ENCODE measurements at places on chromosomes 2 and 18. TPM values are rescaled to one million over a fixed set of nuclear protein-coding genes. Genes with fewer than 3 reads are reported as not detected.
A peak's percentile ranks its signal among the peaks of the same experiment; 100 is the strongest.

DNA sequence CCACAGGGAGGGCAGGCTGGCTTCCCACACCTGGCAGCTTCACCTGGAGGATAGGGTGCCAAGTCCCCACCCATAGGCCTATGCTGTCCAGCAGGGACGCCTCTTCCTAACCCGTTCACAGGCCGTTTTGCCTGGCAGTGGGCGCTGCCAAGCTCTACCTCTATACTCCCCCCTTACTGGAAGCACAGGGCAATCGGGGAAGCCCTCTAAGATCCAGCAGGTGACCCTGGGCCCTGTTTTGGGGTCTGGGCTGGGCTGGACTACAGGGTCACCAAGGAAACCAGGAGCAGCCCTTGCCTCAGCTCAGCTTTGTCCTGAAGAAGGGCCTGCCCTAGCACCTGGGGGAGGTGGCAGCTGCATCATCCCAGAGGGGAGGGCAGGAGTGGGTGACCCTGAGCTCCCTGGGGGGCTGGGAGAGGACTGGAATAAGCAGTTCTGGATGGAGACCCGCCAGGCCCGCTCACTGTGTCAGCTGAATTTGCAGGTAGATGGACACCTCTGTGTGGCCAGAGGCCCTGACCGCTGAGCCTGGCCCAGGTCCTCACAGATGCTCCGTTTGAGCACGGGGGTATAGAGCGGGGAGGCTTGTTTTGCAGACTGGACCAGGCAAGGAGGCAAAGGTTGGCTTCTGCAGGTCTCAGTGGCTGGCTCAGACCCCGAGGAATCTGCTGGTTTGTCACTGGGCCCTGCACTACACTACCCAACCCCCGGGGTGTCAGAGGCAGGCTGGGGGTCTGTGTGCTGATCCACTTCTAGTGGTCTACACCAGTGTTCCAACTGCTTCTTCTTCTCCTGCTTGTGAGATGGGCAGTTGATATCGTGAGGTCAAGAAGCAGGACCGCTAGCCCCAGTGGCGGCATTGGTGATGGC, 163.1 kb downstream of the ASB1 start:
- H3K36me3 ChIP-seq = no peaks in the 10 kb centered on the region
- no peak for DNase-seq
- H3K27me3 ChIP-seq = no peaks in the 10 kb centered on the region
- no peaks in the 10 kb centered on the region for H3K4me1 ChIP-seq
- H3K27ac ChIP-seq = no peak overlapping the region

GRCh38 chr18:390741-391478, 109.6 kb downstream of the COLEC12 start:
- peaks cover 32% of the 10 kb centered on the region for H3K4me1 ChIP-seq
- DNase-seq = no peak
- H3K27me3 ChIP-seq = no peaks in the 10 kb centered on the region
- no peak overlapping the region for H3K27ac ChIP-seq
- H3K36me3 ChIP-seq = no peaks in the 10 kb centered on the region

Gene NAT8
- not detected for total RNA-seq

DNA sequence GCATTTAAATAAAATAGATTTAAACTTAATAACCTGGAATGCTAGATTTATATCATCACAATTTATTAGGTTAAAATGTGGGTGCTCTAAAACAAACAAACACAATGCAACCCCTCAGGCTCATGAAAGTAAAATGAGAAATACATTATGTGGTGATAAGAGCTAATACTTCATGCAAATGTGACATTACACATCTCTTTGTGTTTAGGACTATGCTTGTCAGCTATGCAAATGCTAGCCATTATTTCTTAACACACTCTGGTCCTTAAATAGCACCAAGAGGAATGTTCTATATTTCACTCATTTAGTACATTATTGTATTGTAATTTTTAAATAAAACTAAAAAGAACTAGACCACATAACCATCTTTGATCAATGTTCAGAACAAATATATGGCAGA, 627.6 kb downstream of the DPP10 start:
- no peaks in the 10 kb centered on the region for H3K4me1 ChIP-seq
- no peaks in the 10 kb centered on the region for H3K27me3 ChIP-seq
- H3K4me3 ChIP-seq = no peak overlapping the region
- H3K27ac ChIP-seq = no peak overlapping the region

Gene DGUOK
- total RNA-seq = 19.6 TPM

GRCh38 chr18:23574611-23575308, 11.5 kb downstream of the NPC1 start:
- H3K27me3 ChIP-seq = no peaks in the 10 kb centered on the region
- H3K4me1 ChIP-seq = peaks cover 56% of the 10 kb centered on the region
- H3K27ac ChIP-seq = peak overlapping the region; percentile 9
- no peak overlapping the region for H3K4me3 ChIP-seq
- H3K36me3 ChIP-seq = no peaks in the 10 kb centered on the region

GRCh38 chr2:163155279-163155883, 316.8 kb upstream of the KCNH7 start:
- DNase-seq = no peak
- H3K4me1 ChIP-seq = no peaks in the 10 kb centered on the region
- no peaks in the 10 kb centered on the region for H3K36me3 ChIP-seq
- no peak overlapping the region for H3K27ac ChIP-seq
- H3K27me3 ChIP-seq = peaks cover 4% of the 10 kb centered on the region

DNA sequence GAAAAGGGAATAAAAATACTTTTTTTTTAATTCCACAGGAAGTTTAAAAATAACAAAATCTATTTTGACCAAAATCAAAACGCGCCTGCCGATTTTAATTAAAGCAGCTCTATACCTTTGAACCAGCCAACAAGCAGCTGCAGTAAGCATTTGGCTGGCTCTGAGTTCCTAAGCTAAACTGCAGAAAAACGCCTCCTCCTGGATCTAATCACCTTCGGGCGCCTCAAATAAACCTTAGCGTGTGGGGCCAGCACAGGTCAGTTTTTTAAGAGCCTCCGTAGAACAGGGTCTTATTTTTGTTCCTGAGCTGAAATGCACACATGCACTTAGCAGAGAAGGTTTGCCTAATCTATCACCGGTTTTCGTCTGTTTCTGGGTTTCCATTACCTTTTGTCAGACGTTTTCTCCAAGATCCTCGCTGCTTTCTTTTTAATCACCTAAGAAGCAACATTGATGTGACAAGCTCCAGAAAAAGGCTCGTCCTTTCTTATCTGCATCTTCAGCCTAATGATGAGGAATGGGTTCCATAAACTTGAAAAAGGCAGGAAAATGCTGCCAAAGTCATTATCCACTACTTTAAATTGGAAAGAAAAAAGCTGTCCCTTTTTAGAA, 64.7 kb upstream of the HNRNPA3 start:
- no peak overlapping the region for H3K27ac ChIP-seq
- no peak overlapping the region for H3K4me3 ChIP-seq
- no peaks in the 10 kb centered on the region for H3K36me3 ChIP-seq
- H3K4me1 ChIP-seq = peaks cover 11% of the 10 kb centered on the region
- peaks cover 84% of the 10 kb centered on the region for H3K27me3 ChIP-seq
- DNase-seq = no peak

- H3K27me3 ChIP-seq = no peaks in the 10 kb centered on the region
- H3K4me3 ChIP-seq = no peak overlapping the region
- no peaks in the 10 kb centered on the region for H3K36me3 ChIP-seq
- DNase-seq = peak; percentile 34
- H3K4me1 ChIP-seq = no peaks in the 10 kb centered on the region
- H3K27ac ChIP-seq = no peak overlapping the region
Observed at GRCh38 chr18:45621061-45621511, 5.8 kb downstream of the SLC14A2 start.

Gene ANKRD30B
- total RNA-seq = not detected

GRCh38 chr2:127658641-127659407, 12.9 kb downstream of the GPR17 start:
- H3K4me3 ChIP-seq = no peak overlapping the region
- no peak for DNase-seq
- H3K36me3 ChIP-seq = no peaks in the 10 kb centered on the region
- no peaks in the 10 kb centered on the region for H3K27me3 ChIP-seq
- peaks cover 94% of the 10 kb centered on the region for H3K4me1 ChIP-seq

DNA sequence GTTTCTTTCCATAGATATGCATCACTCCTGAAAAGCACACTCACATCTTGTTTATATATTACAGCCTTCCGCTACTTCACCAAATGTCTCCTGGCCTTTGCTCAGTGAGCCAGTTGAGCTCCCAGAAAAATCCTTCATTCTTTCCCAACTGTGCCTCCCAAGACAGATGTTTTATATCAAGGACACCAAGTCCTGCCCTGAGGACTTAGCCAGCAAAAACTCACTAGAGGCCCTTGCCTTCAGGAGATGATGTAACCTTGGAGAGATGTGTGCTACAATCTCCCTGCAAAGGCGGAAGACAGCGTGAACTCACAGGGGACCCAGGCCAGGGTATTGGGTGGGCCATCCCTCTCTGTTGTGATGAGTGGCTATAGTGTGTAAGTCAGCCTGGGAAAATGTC, 86.1 kb upstream of the CTAGE1 start:
- peaks cover 17% of the 10 kb centered on the region for H3K4me1 ChIP-seq
- H3K27ac ChIP-seq = peak overlapping the region; percentile 56
- peak; percentile 48 for DNase-seq
- no peaks in the 10 kb centered on the region for H3K36me3 ChIP-seq

- DNase-seq = no peak
- no peaks in the 10 kb centered on the region for H3K27me3 ChIP-seq
- no peaks in the 10 kb centered on the region for H3K4me1 ChIP-seq
Observed at GRCh38 chr2:220510668-220511067, 883.2 kb downstream of the SLC4A3 start.

DNA sequence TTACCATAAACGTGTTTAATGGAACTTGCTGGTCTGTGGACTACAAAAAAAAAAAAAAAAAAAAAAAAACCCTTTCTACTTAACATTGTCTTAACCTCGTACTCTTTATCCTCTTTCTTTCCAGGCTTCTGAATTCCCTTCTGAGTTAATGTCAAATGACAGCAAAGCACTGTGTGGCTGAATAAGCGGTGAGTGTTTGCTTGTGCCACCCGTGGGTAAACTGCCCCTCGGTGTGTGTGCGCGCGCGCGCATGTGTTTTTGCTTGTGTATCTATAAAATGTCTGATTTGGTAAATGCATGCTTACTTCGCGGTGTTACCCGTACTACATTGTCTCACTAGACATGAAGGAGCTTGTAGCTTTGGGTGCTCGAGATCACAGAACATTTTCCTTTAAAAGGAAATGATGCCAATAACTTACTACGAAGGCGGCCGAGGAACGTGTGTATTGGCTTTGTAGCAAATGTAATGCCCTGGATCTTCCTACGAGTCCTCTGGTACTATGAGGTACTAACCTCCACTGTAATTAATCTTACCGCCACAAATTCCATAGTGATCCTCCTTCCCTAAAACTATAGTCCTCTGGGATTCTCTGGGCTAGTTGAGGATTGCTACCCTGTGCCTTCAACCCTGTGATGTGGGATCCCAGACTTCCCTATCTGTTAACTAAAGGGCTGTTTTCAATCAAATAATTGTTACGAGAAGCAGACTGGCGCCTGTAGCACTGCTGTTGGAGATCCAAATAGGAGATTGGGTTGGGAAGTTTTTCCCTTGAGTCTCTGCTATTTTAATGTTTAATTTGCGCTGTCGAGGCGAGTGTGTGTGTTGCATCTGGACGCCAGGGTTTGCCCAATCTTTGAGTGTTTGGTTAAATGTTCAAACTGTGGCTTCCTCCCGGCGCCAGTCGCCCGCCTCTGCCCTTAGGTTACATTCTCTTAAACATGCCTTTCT, 1.1 kb downstream of the ID2 start:
- H3K4me3 ChIP-seq = peak overlapping the region; percentile 73
- H3K27me3 ChIP-seq = no peaks in the 10 kb centered on the region
- DNase-seq = no peak
- peak overlapping the region; percentile 89 for H3K27ac ChIP-seq

DNA sequence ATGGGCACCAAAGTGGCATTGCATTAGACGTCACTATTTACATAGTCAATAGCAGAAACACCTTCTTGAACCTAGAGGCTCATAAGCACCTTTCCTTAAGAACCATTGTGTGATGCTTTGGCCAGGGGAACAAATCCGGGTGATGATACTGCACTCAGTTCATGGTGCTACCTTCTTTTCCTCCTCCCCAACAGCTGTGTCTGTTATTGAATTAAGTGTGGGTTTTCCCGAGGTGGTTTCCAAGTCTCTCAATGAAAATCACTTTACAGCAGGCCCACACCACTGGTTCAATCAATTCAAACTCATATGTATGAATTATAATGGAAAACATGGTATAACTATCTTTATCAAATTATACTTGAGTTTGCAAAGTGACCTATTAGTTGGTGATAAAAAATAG, 9.3 kb upstream of the EFEMP1 start:
- DNase-seq = no peak
- no peak overlapping the region for H3K27ac ChIP-seq
- H3K36me3 ChIP-seq = no peaks in the 10 kb centered on the region

Gene EFEMP1
- 57.3 TPM for total RNA-seq

DNA sequence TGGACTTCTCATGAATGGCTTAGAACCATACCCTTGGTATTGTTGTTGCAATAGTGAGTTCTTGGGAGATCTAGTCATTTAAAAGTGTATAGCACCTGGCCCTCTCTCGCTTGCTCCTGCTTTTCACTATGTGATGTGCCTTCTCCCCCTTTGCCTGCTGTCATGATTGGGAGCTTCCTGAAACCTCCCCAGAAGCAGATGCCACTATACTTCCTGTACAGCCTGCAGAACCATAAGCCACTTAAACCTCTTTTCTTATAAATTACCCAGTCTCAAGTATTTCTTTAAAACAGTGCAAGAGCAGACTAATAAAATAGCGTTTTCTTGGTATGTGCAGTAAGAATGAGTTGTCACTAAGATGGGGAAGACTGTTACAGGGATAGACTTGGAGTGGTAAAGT, 31.6 kb downstream of the BAZ2B start:
- H3K4me3 ChIP-seq = no peak overlapping the region
- H3K27me3 ChIP-seq = no peaks in the 10 kb centered on the region
- H3K36me3 ChIP-seq = peaks cover 3% of the 10 kb centered on the region
- H3K4me1 ChIP-seq = no peaks in the 10 kb centered on the region
- H3K27ac ChIP-seq = no peak overlapping the region
- no peak for DNase-seq

- H3K4me3 ChIP-seq = no peak overlapping the region
- peaks cover 5% of the 10 kb centered on the region for H3K27me3 ChIP-seq
- H3K27ac ChIP-seq = no peak overlapping the region
- peaks cover 45% of the 10 kb centered on the region for H3K4me1 ChIP-seq
- peak; percentile 35 for DNase-seq
Observed at GRCh38 chr18:44882163-44882868, 201.6 kb downstream of the SETBP1 start.

- no peak overlapping the region for H3K27ac ChIP-seq
- no peak overlapping the region for H3K4me3 ChIP-seq
- H3K27me3 ChIP-seq = no peaks in the 10 kb centered on the region
- H3K36me3 ChIP-seq = no peaks in the 10 kb centered on the region
- no peak for DNase-seq
- no peaks in the 10 kb centered on the region for H3K4me1 ChIP-seq
Observed at GRCh38 chr18:3409811-3410210, 40.2 kb upstream of the TGIF1 start.

Gene SPEG
- 138 TPM for total RNA-seq

- no peak overlapping the region for H3K4me3 ChIP-seq
- no peak for DNase-seq
- H3K27me3 ChIP-seq = no peaks in the 10 kb centered on the region
Observed at GRCh38 chr2:207683438-207683837, 28.0 kb upstream of the CCNYL1 start.
